Stimulated activated CD8-positive, alpha-beta memory T cell treated with anti-CD3 and anti-CD28 coated beads, Interleukin-2, amount 100 ng/mL, for 1 hour (primary cell): ENCODE measurements at places on chromosomes 7 and 10.

GRCh38 chr7:16849296-16850148 lies 32.3 kb downstream of the AGR3 start:
- DNase-seq = no peak

DNA sequence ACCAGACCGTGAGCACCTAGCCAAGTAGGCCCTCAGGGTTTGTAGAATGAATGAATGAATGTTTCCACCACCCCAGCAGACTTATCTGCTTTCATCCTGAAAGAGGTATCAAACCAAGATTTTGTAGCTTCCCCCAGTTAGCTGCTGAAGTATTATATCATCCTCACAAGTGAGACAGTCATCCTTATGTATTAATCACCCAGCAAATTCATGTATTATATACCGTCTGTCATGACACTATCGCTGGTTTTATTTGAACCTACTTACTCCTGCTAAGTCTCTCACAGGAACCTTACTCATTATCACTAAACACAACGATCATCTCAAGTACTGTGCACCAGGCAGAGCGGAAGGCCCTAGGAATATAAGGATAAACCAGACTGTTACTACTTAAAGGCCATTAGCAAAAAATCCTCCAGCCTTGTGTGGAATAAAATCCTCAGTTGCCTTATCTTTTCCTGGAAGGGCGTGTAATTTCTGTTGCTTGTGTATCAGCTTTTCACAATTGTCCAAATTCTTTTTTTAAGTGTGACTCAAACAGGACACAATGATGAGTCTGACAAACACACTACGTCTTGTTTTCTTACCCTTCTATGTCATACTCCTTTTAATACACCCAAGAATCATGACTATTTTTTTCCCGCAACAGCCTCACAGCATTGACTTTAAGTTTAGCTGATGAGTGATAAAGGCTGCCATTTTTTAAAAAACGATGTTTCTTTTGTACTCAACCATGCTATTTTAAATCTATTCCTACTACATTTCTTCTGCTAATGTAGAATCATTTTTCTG lies 176.1 kb upstream of the KLF14 start:
- no peak for DNase-seq

DNA sequence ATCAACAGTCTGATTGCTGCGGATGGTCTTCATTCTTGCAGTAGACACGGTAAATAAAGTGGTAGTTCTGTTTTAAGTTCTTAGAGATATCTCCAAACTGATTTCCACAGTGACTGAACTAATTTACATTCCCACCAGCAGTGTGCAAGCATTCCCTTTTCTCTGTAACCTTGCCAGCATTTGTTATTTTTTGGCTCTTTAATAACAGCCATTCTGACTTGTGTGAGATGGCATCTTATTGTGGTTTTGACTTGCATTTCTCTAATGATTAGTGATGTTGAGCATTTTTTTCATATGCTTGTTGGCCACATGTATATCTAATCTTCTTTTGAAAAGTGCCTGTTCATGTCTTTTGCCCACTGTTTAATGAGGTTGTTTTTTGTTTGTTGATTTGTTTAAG lies 30.2 kb upstream of the CXCL12 start:
- no peak for DNase-seq

- no peak for DNase-seq
These were observed 27.0 kb downstream of the PFKFB3 start for GRCh38 chr10:6229746-6230145.

DNA sequence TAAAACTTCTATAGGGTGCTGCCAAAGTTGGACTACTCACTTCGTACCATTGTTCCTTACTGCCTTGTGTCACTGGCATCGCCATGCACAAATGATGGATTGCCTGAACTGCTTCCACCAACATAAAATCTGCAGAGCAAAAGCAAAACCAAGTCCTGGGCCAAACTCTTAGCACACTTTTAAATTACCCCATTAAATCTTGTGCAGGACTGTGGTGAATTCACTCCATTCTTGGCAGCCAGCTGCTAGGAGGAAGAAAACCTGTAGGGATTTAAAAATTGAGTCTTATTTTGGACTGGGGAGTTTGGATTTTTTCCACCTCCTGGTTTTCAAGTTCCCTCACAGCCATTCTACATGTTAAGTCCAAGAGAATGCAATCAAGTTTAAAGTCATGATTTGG lies 646.9 kb downstream of the SORCS3 start:
- no peak for DNase-seq

DNA sequence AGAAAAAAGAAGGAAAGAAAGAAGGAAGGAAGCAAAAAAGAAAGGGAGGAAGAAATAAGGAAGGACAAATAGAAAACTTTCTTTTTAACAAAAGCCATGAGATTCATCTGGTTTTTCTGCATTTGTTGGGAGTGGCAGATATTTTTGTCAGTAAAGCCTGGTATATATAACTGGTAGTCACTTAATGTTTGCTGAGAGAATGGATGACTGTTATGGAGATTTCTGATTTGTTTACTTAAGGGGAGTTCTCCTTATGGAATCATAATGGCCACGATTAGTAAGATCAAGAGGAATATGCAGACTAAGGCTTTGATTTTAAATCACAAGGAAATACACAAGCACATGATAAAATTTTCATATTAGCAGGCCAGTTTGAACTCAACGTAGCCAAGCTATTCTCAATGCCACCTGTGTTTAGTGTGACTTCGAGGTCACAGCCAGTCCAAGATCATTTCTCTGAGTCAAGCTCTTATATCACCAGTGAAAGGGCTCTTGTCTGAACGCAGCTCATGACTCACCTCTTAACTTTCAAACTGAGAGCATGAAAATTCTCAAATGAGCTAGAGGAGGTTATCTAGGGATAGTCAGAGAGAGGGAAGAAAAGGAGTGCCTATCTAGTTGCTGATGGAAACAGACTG lies 445.1 kb upstream of the ZMIZ1 start:
- no peak for DNase-seq

DNA sequence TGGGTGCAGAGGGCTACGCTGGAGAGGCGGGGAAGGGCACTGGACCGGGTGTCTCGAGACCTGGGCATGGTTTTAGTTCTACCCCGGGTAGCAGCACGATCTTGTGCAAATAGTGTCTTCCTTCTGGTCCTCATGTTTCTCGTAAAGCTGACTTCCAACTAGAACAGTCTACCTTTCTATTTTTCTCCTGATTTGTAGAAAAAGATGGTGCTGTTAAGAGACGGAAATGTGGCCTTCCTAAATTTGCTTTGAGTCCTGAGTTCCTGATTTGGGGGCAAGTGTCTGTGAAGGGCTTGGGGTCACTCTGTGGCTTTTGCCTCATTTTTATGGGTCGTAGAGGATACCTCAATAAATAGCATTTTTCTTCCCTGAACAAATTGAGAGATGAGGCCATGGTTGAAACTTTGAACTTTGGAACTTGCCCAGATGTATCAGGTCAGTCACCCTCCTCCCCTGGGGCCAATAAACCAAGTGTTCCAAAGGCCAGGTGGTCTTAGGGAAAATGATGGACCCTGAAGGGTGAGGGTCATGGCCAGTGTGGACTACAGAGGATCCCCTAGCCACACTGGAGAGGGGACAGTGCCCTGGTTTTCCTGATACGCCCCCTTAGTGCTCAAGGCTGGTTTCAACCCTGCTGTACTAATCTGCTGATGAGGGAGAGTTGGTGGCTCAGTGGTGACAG lies 45.2 kb downstream of the GRK5 start:
- no peak for DNase-seq

GRCh38 chr7:94252971-94253370 lies 141.7 kb upstream of the COL1A2 start:
- no peak for DNase-seq

- DNase-seq = no peak
These were observed 227.2 kb downstream of the ADAM12 start for GRCh38 chr10:126160971-126161630.

GRCh38 chr7:95723583-95724180 lies 48.7 kb upstream of the DYNC1I1 start:
- DNase-seq = no peak

GRCh38 chr10:121217331-121217730 lies 366.2 kb downstream of the WDR11 start:
- no peak for DNase-seq

DNA sequence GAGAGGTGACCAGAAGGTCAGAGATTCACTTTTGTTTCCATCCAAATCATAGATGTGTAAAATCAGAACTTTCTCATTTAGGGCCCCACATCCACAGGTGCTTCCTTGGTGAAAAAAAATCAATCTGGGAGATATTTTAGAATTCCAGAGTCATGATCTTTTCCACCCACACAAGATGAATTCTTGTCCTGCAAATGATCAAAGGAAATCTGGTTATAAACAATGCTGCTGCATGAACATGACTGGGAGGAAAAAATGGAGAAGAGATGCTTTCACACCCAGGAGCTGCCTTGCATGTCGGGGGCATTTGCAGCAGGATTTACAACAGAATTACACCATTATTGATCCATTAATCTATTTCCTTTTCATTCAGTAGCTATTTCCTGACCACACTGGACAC lies 106.5 kb upstream of the TMEM72 start:
- no peak for DNase-seq

DNA sequence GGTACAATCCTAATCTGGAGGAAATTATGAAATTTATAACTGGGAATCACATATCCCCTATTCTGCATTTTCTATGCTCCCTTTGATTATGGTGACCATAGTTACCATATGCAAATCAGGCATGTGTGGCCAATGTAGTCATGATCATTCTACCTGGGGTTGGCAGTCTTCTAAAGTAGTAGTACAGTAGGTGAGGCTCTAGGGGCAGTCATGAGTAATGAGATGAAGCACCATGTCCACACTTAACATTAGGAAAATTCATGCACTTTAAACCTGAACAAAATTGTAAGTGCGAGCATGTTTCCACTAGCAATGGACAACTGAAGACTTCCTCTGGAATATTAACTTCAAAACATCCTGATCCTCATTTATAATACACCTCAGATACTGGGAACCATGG lies 545.9 kb downstream of the SUGCT start:
- no peak for DNase-seq

DNA sequence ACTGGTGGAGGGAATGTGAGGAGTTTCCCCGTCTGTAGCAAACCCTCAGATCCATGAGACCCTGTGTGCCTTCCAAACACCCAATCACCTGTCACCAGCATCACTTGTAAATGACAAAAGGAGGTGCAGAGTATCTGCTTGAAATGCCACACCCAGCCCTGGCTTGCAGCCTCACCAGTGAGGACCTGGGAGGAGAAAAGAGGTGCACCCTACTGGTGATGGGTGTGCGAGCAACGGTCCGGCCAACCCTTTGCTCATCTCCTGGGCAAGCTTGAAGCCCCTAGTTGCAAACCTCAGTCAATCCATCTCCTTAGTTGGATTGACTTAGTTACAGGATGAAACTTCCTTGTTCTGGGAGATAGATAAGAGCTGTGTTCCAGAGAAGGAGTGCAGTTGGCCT lies 62.4 kb upstream of the WAPL start:
- no peak for DNase-seq

GRCh38 chr7:148151778-148152177 lies 438.8 kb upstream of the C7orf33 start:
- no peak for DNase-seq

DNA sequence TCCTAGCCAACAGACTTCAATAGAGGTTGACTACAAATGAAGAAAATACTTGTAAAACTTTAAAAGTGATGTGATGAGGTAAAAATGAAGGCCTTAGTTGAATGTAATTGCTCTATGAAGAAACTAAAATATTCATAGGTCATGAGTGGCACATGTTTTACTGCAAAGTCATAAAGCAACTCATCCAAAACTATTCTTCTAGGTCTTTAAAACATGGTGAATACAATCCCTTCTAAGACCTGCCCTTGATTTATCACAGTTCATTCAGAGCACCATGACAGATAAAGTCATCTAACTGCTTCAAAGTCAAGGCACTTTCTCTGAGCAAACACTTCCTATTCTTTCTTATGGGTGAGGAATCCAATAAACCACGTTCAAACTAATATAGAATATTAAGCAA lies 713.5 kb downstream of the SORCS1 start:
- no peak for DNase-seq
